NCI-H1436 treated with DMSO at 0.1 percent for 48 hours (cell line): ENCODE measurements at places on chromosomes 7 and 10.

- DNase-seq: no peak
Observed at GRCh38 chr10:114304017-114304570, 65.0 kb downstream of the VWA2 start.

DNA sequence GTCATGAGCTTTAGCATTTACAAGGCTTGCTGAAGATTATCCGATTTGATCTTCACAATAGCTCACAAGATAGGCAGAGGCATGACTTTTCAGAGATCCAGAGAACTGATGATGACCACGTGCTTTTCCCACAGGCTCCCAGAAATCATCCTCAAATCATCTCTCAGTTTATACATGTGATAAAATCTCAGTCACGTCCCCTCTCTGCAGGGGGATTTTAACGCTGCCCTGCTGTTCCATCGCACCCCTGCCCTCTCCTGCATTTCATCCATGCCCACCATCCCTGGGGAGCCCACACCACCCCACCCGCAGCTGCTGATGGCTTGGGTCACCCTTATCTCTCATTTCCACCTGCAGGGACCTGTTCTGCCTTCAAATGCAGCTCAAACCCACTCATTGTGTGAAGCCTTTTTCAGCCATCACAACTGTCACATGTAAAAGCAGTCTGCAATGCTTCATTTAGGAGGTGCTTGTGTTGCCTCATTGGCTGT, 141.8 kb downstream of the DIP2C start:
- no peak for DNase-seq

GRCh38 chr10:49053053-49053997, 62.0 kb downstream of the VSTM4 start:
- DNase-seq: no peak

GRCh38 chr7:106039486-106040060, 72.5 kb downstream of the SYPL1 start:
- no peak for DNase-seq

- no peak for DNase-seq
Observed at GRCh38 chr7:117616694-117617093, 136.9 kb downstream of the CFTR start.
